Trophoblast cell (in vitro differentiated cells and primary cell): ENCODE measurements at places on chromosomes 11 and 22.

DNA sequence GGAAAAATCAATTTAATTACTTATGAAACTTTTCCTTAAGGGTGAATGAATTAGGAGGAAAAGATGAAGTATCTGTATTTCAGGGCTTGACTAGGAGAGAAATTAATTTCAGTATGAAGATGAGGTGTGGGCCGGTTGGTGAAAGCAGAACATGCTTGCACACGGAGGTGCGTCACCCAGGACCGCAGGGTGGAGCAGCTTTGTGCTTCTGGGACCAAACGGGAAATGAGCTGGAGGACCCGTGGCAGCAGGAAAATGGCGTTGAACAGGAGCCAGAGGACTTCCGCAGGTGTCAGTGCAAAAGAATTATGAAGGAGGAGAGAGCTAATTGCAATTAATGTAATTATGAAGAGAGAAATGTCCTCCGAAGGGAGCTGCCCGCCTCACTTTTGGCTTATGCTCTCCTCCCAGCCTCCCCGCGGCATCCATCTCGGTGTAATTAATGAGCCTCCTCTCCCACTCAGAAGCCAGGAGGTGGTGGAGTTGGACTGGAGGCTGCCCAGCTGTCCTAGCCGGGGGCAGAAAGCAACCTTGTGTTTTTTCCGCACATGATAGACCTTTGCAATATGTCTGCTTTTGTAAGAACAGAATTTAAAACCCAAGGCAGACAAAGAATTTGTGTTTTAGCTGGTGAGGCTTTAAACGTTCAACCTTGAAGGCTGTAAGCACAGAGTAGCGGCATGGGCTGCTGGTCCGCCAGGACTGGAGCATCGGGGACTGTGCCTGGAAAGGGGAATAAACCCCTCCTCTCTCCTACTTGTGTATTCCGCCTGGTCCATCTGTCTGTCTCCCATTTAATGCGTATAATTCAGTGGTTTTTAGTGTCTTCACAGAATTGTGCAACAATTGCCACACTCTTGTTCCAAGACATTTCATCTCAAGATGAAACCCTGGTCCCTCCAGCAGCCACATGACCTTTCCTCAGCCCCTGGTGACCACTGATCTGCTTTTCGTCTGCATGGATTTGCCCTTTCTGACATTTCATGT, 180.6 kb downstream of the TBC1D22A start:
- no peak for DNase-seq

- no peak for DNase-seq
Measured at GRCh38 chr11:70505761-70506657, 107.7 kb downstream of the CTTN start.

- DNase-seq, result no peak
Measured at GRCh38 chr11:79950172-79950571, 509.3 kb upstream of the TENM4 start.

DNA sequence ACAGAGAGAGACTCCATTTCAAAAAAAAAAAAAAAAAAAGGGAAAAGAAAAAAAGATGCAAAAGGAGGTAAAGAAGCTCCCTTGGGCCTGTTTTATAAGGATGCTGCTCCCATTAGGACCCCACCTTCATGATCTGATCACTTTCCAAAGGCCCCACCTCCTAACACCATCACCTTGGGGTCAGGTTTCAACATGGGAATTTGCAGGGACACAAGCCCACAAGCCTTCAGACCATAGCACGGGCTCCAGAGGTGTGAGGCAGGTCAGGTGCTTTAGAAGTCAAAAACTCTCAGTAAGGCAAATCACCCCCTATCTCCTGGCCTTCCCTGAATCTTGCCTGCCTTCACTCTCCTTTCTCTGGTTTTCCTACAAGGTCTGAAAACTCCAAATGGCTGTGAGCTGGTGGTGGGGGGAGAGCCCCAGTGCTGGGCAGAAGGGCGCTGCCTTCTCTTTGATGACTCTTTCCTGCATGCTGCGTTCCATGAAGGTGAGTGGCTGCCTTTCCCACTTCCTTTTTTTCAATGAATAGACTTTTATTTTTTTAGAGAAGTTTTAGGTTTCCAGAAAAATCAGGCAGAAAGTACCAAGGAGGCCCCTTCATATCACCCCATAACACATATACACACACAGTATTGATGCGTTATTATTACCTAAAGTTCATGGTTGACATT, 13.2 kb downstream of the ASPHD2 start:
- no peak for DNase-seq

- DNase-seq, result peak; percentile 86
Measured at GRCh38 chr11:74449369-74449931, 17.9 kb downstream of the KCNE3 start.

DNA sequence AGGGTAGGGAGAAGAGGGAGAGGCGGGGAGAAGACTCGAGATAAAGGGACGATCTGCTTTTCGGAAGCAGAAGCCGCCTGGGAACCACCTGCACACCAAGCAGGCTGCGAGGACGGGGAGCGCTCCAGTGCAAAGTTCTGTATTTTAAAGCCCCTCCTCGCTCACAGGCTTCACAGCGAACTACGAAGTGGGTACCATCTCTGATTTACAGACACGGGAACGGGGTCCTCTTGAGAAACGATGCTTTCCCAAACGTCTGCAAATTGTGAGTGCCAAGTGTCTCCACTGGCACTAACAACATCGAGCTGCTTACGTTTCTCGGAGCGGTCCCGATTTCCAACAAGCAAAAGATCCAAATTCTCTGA, 700 bp upstream of the STX3 start:
- DNase-seq, result peak; percentile 22

- DNase-seq, result peak; percentile 80
Measured at GRCh38 chr11:11036848-11037732, 179.2 kb upstream of the ZBED5 start.

DNA sequence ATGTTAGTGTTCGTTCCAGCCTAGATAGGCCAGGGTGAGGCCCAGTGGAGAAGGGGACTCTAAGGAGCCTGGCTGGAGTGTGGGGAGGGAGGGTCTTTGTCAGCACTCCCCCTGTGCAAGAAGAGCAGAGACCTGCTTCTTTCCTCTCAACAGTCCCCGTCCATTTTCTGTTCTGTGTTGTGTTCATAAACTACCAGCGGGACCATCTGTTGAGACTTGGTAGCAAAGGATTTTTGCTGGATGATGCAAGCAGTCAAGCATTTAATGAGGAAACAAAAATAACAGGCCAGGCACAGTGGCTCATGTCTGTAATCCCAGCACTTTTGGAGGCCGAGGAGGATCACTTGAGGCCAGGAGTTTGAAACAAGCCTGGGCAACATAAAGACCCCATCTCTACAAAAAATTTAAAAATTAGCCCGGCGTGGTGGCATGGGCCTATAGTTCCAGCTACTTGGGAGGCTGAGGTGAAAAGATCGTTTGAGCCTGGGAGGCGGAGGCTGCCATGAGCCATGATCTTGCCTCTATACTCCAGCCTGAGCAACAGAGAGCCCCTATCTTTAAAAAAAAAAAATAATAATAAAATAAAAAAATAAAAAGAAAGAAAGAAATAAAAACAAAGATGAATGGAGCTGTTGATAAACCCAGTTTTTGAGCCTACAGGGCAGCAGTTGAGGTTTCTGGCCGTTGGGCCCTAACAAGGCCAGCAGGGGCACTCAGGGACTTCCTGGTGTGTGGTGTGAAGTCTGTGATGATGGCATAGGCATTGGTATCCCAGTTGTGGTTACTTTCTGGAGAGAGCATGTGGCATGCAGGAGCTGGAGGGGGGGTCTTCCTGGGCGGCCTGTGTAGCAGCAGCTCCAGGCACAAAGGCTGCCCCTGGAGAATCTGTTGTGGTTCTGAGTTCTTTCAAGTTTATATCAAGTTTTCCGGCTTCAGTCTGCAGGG, 1.7 kb upstream of the TXNRD2 start:
- peak; percentile 85 for DNase-seq

DNA sequence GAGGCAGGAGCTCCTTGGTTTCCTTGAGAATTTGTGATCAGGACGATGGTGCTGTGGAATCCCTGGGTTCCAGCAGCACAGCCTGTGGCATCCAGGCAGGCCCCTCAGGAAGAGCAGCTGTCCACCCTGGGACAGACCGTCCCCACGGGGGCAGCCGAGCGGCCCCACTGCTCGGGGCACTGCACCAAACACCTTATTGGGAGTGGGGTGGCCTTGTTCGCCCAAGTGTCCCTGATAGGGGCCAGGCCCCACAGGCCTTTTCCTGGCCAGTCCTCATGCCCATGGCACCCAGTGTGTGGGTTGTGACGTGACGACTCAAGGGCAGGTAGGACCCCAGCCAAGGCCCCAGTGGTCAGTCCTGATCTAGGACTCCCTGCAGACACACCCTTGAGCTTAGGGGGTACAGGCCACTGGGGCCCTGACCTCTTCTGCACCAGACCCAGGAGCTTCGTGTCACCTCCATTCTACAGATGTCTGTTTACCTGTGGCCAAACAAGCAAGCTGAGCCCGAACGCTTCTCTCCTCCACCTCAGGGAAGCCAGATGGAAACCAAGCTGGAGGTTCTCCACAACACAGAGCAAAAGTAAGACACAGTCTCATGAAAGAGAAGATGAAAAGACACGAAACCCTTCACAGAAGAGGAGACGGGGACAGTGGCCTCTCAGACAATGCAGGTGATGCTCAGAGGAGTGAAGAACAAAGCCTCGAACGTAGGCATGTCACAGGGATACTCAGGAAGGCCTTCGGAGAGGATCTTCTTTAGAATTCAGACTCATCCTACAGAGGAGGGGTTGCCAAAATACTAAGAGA, 1.6 kb upstream of the BRD1 start:
- DNase-seq, result no peak

- DNase-seq, result no peak
Measured at GRCh38 chr22:38124236-38124974, 13.9 kb upstream of the BAIAP2L2 start.

GRCh38 chr11:20208622-20209111, 48.4 kb upstream of the DBX1 start:
- no peak for DNase-seq

- DNase-seq, result no peak
Measured at GRCh38 chr11:134071306-134071705, 2.4 kb downstream of the JAM3 start.

- DNase-seq, result no peak
Measured at GRCh38 chr11:47389577-47390421, 11.5 kb upstream of the SPI1 start.

DNA sequence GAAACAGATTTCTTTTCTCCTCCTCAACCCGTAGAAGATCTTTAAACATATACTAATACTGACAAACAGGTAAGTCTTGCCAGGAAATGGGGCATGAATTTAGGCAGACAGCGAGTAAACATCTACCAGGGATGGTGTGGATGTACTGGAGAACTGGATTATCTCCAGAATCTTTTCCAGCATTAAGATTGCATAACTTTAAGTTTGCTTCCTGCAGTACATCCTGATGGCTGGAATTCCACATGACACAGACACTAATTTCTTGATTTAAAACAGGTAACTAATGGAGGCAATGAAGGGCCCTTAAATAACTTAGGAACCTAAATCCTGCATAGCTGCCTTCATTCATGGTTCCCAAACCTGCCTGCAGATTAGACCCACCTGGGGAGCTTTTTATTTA, 40.7 kb downstream of the JHY start:
- peak; percentile 47 for DNase-seq

- DNase-seq, result no peak
Measured at GRCh38 chr11:14261066-14261465, 97.9 kb downstream of the RRAS2 start.

GRCh38 chr22:39558254-39558727, 12.3 kb upstream of the CACNA1I start:
- no peak for DNase-seq

DNA sequence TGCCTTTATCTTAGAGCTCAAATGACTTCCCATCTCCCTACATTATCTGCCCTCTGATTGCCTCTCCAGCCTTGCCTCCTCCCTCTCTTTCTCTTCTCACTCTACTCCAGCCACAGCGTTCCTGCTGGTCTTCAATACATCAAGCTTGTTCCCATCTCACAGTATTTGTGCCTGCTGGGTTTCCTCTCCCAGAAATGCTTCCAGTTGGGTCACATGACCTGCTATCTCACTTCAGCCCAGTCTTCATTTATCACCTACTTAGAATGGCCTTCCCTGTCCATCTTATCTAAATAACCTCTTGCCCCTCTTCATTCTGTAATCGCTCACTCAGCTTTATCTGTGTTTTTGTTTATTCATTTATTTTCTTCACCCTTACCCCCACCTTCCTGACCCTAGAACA, 61.8 kb upstream of the FAR1 start:
- no peak for DNase-seq

DNA sequence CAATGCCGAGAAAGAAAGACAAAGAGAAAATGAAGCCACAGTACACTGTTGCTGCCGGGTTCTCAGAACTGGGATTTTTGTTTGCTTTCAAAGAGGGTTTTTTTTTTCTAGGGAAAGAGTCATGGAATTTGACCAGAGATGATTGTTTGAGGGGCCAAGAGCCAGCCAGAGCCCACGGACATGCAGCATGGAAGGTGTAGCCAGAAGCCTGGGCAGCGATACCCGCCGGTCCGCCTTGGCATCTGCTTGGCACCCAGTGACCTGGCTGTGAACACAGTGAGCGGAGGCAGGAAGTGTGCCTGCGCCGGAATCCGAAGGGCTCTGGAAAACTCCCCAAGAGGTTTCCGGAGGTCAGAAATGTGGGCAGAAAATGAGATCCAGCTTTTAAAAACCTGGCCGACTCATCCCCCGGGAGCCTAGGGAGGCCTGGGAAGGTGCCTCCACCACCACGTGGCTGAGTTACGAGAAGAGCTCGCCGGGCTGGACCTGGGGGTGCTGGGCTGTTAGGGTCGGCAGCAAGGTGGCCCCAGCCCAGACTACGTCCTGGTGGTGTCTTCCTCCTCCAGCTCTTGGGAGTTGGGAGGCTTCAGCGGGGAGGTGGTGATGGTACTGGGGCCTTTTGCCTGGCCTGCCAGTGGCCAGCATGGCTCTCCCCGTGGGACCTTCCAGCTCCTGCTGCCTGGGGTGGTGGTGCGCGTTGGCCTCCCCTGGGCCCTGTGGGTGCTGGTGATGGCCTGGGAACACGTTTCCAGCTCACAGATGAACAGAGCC, 61.6 kb upstream of the PPARA start:
- DNase-seq, result no peak

- no peak for DNase-seq
Measured at GRCh38 chr11:83118814-83119213, 38.1 kb upstream of the PCF11 start.

GRCh38 chr11:117462183-117462863, 134.7 kb downstream of the CEP164 start:
- no peak for DNase-seq

- peak; percentile 89 for DNase-seq
Measured at GRCh38 chr11:135069890-135070289, 657.8 kb upstream of the B3GAT1 start.

DNA sequence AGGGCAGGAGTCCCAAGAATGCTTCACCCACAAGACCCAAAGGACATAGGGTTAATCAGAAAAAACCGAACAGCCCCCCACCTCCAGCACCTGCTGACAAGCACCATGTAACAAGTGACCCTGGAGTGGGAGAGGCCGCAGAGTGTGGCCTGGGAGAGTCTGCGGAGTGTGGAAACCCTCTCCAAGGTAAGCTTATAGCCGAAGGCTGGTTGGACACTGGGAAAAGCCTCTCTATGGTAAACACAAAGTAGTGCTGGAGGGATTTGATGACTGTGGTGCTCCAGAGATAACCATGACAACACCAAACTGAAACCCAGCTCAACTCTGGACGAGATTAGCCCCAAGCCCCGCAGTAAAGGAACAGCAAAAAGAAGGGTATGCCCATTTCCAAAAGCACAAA, 19.2 kb downstream of the ASCL2 start:
- DNase-seq, result peak; percentile 67

GRCh38 chr22:39236321-39237317, 8.2 kb downstream of the PDGFB start:
- DNase-seq, result no peak
